ENCODE measurements at places on chromosomes 11 and 22.

- DNase-seq: no peak
These were observed 67.7 kb upstream of the PICALM start for GRCh38 chr11:86136538-86136937.

DNA sequence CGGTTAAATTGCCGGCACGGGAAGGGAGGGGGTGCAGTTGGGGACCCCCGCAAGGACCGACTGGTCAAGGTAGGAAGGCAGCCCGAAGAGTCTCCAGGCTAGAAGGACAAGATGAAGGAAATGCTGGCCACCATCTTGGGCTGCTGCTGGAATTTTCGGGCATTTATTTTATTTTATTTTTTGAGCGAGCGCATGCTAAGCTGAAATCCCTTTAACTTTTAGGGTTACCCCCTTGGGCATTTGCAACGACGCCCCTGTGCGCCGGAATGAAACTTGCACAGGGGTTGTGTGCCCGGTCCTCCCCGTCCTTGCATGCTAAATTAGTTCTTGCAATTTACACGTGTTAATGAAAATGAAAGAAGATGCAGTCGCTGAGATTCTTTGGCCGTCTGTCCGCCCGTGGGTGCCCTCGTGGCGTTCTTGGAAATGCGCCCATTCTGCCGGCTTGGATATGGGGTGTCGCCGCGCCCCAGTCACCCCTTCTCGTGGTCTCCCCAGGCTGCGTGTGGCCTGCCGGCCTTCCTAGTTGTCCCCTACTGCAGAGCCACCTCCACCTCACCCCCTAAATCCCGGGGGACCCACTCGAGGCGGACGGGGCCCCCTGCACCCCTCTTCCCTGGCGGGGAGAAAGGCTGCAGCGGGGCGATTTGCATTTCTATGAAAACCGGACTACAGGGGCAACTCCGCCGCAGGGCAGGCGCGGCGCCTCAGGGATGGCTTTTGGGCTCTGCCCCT is 529 bp upstream of the CCND1 start:
- DNase-seq: no peak

- no peak for DNase-seq
These were observed 12.8 kb downstream of the DGCR2 start for GRCh38 chr22:19109198-19110063.

DNA sequence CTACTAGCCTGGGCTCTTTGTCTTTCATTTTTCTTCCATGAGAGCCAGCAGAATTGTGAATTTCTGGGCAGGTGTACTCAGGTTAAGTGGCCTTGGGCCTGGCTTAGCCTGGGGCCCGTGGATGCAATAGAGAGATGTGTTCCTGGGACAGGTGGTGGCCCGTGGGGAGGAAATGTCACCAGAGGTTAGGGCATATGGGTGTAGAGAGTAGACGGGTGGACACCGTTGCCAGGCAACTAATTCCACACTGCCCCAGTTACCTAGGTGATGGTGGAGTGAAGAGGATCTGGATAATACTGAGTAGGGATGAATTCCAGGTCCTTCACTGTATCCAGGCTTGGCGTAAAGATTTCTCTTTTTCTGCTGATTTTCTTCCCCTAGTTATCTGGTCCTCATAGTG is 175.0 kb downstream of the INSC start:
- peak; percentile 77 for DNase-seq

- DNase-seq: no peak
These were observed 24.6 kb downstream of the MYBPC3 start for GRCh38 chr11:47327949-47328348.

- DNase-seq: no peak
These were observed 684.4 kb downstream of the NTM start for GRCh38 chr11:132054822-132055221.

GRCh38 chr11:104705490-104706190 is 192.6 kb downstream of the CASP12 start:
- no peak for DNase-seq

GRCh38 chr11:19328586-19329311 is 88.0 kb upstream of the E2F8 start:
- no peak for DNase-seq

DNA sequence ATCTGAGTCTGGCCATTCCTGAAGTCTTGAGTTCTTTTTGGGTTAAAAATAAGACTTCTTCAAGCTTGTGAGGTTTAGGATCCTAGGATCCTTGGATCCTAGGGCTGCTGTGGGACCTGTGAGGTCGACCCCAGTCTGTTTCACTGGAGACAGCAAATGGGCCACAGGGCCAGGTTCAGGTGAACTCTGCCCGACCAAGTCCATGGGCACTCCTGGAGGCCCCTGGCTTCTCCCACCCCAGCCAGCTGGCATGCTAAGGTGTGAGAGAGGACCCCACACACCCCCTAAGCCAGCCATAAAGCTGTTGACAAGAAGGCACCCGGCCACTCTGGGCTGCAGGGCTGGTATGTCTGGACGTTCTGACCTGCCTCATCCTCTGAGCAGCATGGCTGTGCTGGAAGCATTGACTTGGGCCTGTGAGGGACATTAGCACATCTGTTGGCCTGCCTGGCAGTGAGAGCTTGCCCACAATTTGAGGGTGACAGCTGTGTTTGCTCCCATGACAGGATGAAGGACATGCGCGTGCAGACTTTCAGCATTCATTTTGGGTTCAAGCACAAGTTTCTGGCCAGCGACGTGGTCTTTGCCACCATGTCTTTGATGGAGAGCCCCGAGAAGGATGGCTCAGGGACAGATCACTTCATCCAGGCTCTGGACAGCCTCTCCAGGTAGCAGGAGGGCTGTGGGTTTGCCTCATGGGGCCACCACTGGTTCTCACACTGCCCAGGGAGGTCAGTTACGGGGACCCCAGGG is 16.0 kb downstream of the CLDN5 start:
- DNase-seq: no peak

- no peak for DNase-seq
These were observed 103.0 kb upstream of the OPCML start for GRCh38 chr11:133635244-133635739.

- peak; percentile 57 for DNase-seq
These were observed 199.3 kb downstream of the PGR start for GRCh38 chr11:100930185-100930778.

- no peak for DNase-seq
These were observed 107.6 kb downstream of the CCDC34 start for GRCh38 chr11:27255447-27255828.

GRCh38 chr11:121367001-121367843 is 74.7 kb downstream of the SC5D start:
- no peak for DNase-seq

DNA sequence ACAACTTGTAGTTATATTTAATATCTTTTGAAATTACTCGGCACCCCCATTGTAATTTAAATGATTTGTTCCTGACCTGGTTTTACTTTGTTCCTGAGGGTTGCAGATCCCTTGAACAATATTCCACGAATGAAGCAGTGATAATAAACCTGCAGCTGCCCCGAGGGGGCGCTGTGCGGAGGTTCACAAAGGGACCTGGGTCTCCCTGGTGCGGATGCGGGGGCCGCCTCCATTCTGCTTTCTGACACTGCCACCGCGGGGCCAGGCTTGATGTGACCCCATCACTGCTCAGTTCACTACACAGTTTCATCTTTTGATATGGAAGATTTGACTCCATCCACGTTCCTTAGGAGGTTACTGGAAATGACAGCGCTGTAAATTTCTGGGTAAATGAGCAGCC is 62.9 kb upstream of the PRODH start:
- DNase-seq: no peak

DNA sequence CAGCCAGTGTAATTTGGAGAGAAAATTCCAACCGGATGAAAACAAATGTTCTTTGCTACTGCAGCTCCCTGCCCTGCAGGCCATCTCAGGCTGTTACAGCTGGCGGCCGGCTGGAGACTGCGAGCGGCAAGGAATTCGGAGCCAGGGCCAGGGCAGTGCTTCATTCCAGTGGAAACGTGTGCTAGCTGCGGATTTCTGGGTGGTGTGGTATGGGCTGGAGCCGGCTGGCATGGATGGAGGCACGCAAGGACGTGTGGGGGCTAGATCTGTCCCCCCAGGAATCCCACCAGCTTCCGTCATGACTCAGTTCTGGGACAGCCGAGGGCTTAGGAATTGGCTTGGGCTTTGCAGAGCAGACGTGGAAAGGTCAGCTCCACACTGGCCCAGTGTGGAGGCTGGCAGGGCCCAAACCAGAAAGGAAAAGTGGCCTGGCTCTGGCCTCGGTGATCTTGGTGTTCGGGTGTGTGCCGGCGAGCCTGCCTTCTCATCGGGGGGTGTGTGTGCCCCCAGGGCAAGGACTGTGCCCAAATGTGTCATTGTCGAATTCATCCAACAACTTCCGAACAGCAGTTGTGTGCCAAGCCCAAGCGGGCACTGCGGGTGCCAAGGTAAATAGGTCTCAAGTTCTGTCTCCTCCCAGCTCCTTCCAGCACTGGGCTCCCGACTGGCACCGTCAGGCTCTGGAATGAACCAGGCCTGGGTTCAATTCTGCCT is 48.1 kb upstream of the SHISAL1 start:
- no peak for DNase-seq

GRCh38 chr22:46064966-46065666 is 85.2 kb upstream of the PPARA start:
- DNase-seq: no peak

- DNase-seq: no peak
These were observed 15.1 kb downstream of the NPTXR start for GRCh38 chr22:38828616-38829205.

DNA sequence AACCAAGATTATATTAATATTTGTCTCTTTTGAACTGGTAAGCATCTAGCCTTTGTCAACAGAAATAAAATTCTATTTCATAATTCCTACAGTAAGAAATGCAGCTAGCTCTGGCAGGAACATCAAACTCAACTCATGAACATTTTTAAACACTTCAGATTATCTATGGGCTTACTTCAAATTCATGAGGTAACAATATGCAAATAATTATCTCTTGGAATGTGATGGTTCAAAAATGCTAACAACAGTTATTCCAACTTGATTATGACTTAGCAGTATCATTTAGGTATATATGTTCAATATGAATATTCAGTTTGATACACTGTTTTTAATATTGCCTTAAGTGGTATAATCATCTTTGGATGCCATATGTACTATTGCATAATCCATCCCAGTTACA is 1103.5 kb upstream of the CCDC90B start:
- DNase-seq: no peak

DNA sequence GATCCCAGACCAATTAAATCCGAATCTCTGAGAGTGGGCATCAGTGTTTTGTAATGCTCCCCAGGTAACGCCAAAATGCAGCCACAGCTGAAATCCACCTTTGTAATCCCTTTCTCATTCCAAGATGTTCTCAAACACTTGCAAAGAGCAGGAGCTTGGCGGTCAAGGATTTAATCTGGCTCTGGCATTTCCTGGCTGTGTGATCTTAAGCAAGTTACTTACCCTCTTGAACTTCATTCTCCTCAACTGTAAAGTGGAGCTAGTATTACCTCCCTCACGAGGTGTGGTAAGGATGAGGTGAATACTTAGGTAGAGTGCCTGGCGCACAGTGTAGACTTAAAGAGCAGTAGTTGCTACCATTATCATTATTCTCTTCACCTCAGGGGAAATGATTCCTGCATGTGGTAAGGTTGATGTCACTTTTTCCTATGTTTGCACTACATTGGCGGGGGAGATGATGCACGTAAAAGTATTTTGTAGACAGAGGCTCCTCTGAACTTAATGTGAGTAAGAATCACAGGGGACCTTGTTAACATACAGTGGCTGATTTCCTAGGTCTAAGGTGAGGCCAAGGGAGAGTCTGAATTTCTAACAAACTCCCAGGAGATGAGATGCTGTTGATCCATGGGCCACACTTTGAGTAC is 210.4 kb upstream of the PITPNB start:
- no peak for DNase-seq

GRCh38 chr22:20974336-20974955 is 7.4 kb downstream of the AIFM3 start:
- DNase-seq: no peak

- DNase-seq: no peak
These were observed 45.6 kb downstream of the UBASH3B start for GRCh38 chr11:122701143-122701542.

GRCh38 chr11:117045196-117045595 is 53.0 kb downstream of the SIK3 start:
- DNase-seq: no peak

DNA sequence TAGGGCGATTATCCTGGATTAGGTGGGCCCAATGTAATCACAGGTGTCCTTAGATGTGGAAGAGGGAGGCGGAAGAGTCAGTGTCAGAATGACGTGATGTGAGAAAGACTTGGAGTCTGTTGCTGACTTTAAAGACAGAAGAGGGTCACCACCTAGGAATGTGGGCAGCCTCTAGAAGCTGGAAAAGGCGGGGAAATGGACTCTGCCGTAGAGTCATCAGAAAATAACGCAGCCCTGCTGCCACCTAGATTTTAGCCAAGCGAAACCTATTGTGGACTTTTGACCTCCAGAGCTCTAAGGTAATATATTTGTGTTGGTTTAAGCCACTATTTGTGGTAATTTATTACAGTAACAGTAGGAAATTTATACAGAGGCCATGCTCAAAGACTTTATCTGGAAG is 4.8 kb downstream of the DDX10 start:
- DNase-seq: no peak

DNA sequence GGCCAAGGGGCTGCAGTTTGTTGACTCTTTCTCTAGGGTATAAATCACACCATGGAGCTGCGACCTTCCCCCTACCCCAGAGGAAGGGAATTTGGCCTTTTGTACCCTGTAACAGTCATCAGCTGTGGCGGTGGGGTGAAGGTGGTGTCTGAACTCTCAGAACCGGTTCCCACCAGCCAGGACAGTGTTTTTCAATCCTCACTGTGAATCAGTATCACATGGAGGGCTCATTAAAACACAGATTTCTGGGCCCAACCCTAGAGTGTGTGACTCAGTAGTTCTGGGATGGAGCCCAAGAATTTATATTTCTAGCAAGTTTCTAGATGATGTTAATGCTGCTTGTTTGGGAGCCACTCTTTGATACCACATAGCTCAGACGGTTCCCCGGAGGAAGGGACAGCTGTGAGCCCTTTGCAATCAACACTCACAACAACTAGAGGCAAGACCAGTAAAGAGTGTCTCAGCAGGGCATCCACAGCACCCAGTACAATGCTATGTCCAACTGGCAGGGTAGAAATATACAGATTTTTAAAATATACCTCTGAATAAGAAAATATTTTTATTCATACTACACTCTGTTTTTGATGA is 43.9 kb upstream of the FAT3 start:
- DNase-seq: no peak

DNA sequence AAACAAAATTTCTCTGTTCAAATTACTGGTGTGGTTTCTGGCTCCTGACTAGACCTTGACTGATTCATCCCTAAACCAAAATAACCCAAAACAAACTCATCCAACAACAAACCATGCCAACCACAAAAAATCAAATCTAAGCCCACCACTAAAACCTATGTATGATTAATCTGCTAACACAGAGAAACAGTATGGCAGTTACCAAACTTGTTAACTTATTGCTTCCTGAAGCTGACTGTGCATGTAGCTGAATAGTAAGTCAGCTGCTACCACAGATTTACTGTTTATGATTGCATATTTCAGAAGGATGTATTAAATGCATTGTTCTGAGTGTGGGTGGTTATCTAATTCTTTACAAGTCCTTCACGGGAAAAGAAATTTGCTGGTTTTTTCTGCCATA is 231.1 kb downstream of the SWAP70 start:
- DNase-seq: no peak

- no peak for DNase-seq
These were observed 819.6 kb downstream of the TBC1D22A start for GRCh38 chr22:47582067-47582466.

- no peak for DNase-seq
These were observed 814 bp upstream of the NARS2 start for GRCh38 chr11:78575478-78575877.

GRCh38 chr11:5115339-5115738 is 22.8 kb downstream of the OR52A5 start:
- no peak for DNase-seq

GRCh38 chr11:8810540-8811301 is 100.3 kb upstream of the AKIP1 start:
- DNase-seq: peak; percentile 84

All from NCI-H1092 treated with DMSO at 0.1 percent for 48 hours (cell line).